Hematopoietic multipotent progenitor cell treated with erythropoietin and hydrocortisone succinate and interleukin-3 and kit ligand, for 6 days (in vitro differentiated cells): ENCODE measurements at places on chromosomes 16 and 17.

- DNase-seq, result peak; percentile 66
These were observed 7.5 kb upstream of the C16orf95 start for GRCh38 chr16:87324411-87325275.

GRCh38 chr17:35740997-35741931 is 9.8 kb downstream of the RASL10B start:
- DNase-seq, result peak; percentile 62

DNA sequence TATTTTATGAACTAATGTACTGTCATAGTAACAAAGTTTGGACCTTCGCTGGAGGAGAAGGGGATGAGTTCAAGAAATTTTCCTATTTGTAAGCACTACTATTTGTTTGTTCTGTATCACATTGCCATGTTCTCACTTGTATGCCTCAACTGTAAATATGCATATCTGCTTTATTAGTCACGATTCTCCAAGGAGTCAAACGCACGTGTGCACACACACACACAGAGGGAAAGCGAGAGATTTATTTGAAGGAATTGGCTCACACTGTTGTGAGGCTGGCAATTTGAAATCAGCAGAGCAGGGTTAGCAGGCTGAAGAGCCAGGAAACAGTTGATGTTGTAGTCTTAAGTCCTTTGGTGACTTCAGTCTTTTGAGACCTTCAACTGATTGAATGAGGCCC is 24.9 kb upstream of the MYH2 start:
- DNase-seq, result no peak

- DNase-seq, result peak; percentile 83
These were observed 184.4 kb downstream of the MSI2 start for GRCh38 chr17:57440522-57441269.
